Activated naive CD4-positive, alpha-beta T cell treated with Interleukin-2 at 50 U/mL for 16 hours (primary cell): ENCODE measurements at places on chromosomes 12 and 14.
A peak's percentile ranks its signal among the peaks of the same experiment; 100 is the strongest.

DNA sequence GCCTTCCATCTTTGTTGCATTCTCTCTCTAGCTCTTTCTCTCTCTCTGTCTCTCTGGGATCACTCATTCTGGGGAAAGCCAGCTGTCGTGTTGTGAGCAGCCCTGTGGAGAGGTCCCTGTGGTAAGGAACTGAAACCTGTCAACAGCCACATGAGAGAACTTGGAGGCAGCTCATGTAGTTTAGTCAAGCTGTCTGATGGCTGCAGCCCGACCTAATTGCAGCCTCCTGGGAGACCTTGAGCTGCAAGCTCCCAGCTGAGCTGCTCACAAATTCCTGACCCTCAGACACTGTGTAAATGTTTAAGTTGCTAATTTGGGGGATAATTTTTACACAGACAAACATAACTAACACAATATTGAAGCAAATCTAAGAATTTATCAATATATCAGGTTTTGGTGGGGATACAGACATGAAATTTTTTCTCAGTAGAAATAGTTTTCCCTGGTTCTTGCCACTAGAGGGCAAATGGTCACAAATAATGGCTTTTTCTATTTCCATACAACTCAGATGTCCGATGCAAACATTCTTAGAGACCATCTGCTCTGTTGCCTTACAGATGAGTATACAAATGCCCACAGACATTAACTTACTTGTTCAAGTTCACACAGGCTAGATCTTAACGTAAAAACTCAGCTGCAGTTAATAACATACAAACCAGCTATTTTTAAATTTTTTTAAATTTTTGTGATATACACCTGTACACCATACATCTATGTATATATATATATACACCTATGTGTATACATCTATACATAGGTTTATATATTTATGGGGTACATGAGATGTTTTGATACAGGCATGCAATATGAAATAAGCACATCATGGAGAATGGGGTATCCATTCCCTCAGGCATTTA lies 15.5 kb upstream of the KRR1 start:
- no peak for DNase-seq

- no peak for DNase-seq
Measured at GRCh38 chr12:29039013-29039412, 110.1 kb upstream of the FAR2 start.

DNA sequence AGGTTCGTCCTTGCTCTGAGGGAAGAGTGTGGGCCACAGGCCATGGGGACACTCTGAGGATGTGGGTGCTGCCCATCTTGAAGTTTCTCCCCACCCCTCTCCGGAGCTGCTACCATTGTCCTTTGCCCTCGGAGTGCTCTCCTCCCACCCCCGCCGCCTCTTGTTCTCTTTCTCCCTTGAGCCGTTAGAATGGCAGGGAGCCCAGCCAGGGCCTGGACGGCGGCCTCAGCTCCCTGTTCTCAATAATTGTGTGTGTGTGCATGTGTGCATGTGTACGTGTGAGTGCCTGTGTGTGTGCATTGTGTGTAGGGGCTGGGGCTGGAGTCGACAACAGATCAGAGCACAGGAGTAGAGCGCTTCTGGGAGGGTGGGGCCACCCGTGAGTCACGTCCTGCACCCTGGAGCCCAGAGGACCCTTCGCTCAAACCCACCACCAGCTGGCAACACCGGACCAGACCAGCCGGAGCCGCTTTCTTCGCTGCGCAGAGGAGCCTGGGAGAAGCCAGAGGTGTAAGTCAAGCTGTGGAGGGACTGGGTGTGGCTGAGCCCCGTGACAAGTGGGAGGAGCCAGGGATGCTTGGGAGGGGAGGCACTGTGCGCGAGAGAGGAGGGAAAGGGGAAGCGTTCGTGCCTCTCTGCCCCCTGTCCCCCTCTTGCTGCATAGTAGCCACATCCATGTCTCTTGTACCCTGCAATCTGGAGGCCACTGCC lies 25.9 kb upstream of the KCNA5 start:
- no peak for DNase-seq

- peak; percentile 5 for DNase-seq
Measured at GRCh38 chr12:98456576-98457573, 58.5 kb upstream of the TMPO start.

GRCh38 chr12:89166525-89166934 lies 185.8 kb downstream of the DUSP6 start:
- no peak for DNase-seq

- no peak for DNase-seq
Measured at GRCh38 chr14:36361210-36361853, 40.9 kb upstream of the MBIP start.

GRCh38 chr12:32588604-32589003 lies 90.5 kb upstream of the DNM1L start:
- no peak for DNase-seq

- no peak for DNase-seq
Measured at GRCh38 chr12:104689635-104690034, 232.9 kb downstream of the CHST11 start.

- DNase-seq: no peak
Measured at GRCh38 chr12:103207936-103208335, 250.5 kb downstream of the ASCL1 start.

GRCh38 chr12:107912421-107913004 lies 138.0 kb downstream of the ASCL4 start:
- peak; percentile 58 for DNase-seq

DNA sequence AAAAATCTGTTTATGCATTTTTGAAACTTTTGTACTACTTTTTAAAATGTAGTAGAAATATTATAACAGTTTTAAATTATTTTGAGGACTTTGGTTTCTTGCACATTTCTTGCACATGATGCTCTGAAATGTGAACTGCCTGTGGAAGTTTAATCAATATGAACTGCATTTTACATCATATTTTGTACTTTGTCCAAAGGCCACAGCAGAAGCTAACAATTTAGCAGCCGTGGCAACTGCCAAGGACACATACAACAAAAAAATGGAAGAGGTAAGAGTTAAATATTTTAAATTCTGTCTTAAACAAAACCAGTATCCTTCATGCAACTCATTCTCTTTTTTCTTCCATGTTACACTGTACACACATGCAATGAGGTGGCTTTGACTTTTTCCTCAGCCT lies 45.1 kb downstream of the SAV1 start:
- DNase-seq: no peak

DNA sequence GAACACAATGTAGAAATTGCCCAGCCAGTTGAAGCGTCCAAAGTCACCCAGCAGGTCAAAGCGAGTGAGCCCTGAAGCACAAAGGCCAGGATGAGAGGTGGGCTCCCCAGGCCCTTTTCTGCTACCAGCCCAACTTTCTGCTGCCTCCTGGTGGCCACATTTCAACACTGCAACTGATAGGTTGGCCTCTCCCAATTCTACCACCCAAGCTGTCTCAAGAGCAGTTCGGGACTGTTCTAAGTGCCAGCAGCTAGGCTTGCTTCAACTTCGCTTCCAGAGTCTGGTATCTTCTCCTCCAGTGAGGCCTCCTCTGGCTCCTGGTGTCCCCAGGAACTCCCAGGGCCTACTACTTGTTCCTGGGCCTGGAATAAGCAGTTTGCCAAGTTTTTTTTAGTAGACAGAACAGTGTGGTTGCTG lies 3.4 kb upstream of the DHH start:
- DNase-seq: peak; percentile 71

DNA sequence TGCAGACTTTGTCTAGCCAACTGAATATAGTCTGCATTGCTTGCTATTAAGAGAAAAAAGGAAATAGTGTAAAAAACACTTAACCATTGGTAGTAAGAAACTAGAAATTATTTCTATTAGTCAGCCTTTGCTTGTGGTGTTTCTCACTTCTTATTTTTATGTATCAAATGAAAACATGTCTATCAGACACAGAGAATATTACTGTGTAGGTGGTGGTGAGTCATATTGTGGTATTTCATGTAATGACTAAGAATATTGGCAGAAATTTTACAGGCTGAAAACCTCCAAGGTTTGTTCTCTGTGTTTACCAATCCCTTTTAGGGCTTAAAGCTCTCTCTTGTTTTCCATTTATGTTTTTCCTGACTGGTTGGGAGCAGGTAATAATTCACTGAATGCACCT lies 87.2 kb downstream of the DAAM1 start:
- no peak for DNase-seq

- peak; percentile 3 for DNase-seq
Measured at GRCh38 chr14:75711105-75711795, 50.2 kb downstream of the TTLL5 start.

- DNase-seq: no peak
Measured at GRCh38 chr14:80705241-80705980, 236.1 kb downstream of the CEP128 start.

- no peak for DNase-seq
Measured at GRCh38 chr14:30162066-30162465, 234.4 kb upstream of the PRKD1 start.

DNA sequence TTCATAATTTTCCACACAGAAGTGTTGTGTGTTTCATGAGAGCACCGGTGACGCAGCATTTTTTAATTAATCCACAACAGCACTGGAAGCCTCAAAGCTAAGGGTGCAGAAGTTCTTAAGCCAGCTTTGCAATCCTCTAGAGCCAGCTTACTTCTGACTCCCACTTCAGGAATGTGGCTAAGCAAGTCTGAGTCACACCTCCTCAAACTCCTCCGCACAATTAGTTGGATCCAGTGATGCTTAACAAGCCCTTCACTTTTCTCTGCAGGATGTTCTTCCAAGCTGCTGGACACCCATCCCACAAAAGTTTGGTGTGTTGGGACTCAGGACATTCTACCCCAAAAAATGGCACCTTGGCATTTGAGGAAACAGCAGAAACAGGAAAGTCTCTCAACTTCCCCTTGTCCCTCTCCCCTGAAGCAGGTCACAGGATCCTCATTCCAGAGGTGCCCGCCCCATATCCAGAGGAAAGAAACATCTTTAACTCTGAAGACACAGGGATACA lies 210.0 kb downstream of the PPM1H start:
- no peak for DNase-seq

DNA sequence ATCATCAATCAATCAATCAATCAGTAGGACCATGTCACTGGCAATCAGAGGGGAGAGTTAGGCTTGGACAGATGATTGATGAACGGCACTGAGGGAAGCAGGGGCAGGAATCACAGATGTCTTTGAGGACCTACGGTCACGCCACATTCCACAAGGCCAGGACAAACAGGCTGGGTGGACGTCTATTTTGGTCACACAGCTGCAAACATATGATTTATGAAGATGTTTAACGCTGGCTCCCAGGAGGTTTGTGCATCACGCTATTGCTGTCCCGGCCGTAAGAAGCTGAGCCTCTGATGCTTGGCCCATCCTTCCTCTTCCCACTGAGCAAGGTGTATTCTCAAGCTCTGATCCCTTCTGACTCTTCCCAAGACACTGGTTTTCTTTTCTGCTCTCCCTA lies 160.8 kb downstream of the FOXN3 start:
- no peak for DNase-seq

GRCh38 chr12:19430988-19431387 lies 8.3 kb upstream of the AEBP2 start:
- no peak for DNase-seq

DNA sequence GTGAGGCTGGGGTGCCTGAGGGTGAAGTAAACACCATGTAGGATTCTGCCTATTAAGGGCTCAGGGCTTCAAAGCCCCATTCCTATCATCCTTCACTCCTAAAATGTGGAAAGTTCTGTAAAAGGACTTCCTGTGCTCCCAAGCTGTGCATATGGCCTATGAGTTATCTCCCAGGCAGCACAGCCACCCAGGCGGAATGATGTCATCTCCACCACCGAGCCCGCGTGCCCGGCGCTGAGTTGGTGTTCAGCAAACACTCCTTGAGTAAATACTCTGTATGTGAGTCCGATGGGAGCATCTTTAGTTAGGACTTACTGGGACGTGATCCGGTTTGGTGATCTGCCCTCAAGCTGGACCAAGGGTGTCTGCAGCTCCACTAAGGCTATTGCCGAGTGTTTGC lies 437.3 kb downstream of the MED13L start:
- no peak for DNase-seq

GRCh38 chr12:43662736-43663135 lies 95.9 kb downstream of the PUS7L start:
- DNase-seq: no peak

GRCh38 chr12:82826505-82826904 lies 139.8 kb downstream of the TMTC2 start:
- DNase-seq: no peak

GRCh38 chr14:27634056-27634970 lies 1036.5 kb upstream of the NOVA1 start:
- no peak for DNase-seq

GRCh38 chr12:78331181-78331580 lies 500.5 kb downstream of the NAV3 start:
- DNase-seq: no peak

DNA sequence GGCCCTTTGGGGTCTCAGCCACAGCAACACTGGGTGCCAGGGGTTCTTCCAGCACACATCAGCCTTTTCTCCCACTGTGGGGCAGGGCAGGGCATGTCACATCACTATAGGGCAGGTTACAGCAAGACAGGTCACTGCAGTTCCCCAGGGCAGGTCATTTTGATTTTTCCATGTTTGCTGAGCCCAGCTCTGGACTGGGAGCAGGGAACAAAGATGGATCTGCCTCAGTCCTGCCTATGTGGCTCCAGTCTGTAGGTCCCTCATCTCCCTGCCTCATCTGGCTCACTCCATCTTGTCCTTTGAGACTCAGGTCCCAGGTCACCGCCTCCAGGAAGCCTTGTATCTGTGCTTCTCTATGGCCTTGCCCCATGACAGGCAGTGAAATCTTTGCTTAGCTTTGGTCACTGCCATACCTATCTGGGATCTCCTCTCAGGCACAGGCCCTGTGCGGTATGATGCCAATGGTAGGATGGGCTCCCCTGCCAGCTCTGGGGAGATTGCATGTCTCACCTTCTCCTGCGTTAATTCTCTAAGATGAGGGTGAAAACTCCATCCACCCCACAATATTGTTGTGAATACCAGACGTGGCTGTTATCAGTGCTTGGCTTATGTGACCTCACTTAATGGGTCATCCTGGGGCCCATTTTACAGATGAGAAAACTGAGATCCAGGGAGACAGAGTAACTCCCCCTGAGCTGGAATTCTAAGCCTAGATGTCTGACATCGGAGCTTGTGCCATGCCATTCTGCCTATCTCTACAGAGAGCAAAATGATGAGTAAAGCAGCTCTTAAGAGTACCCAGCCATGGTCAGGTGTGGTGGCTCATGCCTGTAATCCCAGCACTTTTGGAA lies 1.5 kb downstream of the SERPINA6 start:
- no peak for DNase-seq

GRCh38 chr12:45217846-45218245 lies 2.0 kb downstream of the ANO6 start:
- DNase-seq: no peak

DNA sequence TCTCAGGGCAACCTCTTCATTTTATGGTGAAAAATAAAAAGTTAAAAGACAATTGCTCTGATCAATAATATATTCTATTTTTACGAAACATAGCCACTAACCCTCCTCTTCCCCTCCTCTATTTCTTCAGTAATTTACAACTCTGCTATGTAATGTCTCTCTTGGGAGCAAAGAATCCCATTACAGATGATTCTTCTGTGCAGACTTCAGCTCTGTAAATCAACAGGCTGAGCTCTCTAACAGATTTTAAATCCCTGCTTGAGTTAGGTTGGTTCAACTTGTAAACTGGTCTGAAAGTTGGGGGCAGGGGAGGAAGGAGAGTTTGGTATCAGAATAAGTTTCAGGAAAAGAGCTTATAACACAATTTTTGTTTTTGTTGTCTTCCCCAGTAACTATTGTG lies 151.0 kb downstream of the SLC25A21 start:
- no peak for DNase-seq
